ENCODE measurements at places on chromosomes 13 and 19. TPM values are rescaled to one million over a fixed set of nuclear protein-coding genes. Genes with fewer than 3 reads are reported as not detected.

The GPR42 gene
- total RNA-seq = 0.21 TPM

The RHPN2 gene
- total RNA-seq = 0.31 TPM

The PSG11 gene
- total RNA-seq = not detected

The TPRX2 gene
- not detected for total RNA-seq

The TARM1 gene
- 0.21 TPM for total RNA-seq

The C13orf42 gene
- not detected for total RNA-seq

The NCAN gene
- total RNA-seq = not detected

The ZNF285 gene
- total RNA-seq = 0.63 TPM

The ZNF432 gene
- total RNA-seq = 15.7 TPM

The ZNF329 gene
- total RNA-seq = 23.8 TPM

The PTH2 gene
- total RNA-seq = not detected

The OLFM4 gene
- total RNA-seq = 0.10 TPM

The FKBP8 gene
- total RNA-seq = 169 TPM

The LILRB2 gene
- total RNA-seq = 27.3 TPM

The IRF3 gene
- total RNA-seq = 27.2 TPM

The ELANE gene
- total RNA-seq = 0.63 TPM

The HIPK4 gene
- total RNA-seq = 0.10 TPM

The ZIC5 gene
- total RNA-seq = not detected

Data from mononuclear cell (primary cell).